ENCODE measurements at places on chromosomes 6 and 20. TPM values are rescaled to one million over a fixed set of nuclear protein-coding genes. Genes with fewer than 3 reads are reported as not detected.

Gene ATAT1
- total RNA-seq, result 19.6 TPM

Gene RIPPLY2
- 0.90 TPM for total RNA-seq

Gene C20orf202
- total RNA-seq, result 0.13 TPM

Gene ZC3H12D
- total RNA-seq, result 0.15 TPM

Gene SLC26A8
- total RNA-seq, result 0.09 TPM

Gene TMEM170B
- 2.9 TPM for total RNA-seq

Gene KHDC1
- 7.7 TPM for total RNA-seq

Gene FAXC
- total RNA-seq, result 17.2 TPM

Gene TOMM6
- 239 TPM for total RNA-seq

Gene BMP7
- total RNA-seq, result 17.7 TPM

Gene CRNKL1
- 30.2 TPM for total RNA-seq

Gene PRPH2
- total RNA-seq, result 0.31 TPM

Gene PDYN
- 0.59 TPM for total RNA-seq

Gene XPO5
- total RNA-seq, result 114 TPM
